ENCODE measurements at places on chromosomes 3 and 15.

- DNase-seq, result no peak
These were observed 26.5 kb downstream of the CFAP161 start for GRCh38 chr15:81160312-81161159.

DNA sequence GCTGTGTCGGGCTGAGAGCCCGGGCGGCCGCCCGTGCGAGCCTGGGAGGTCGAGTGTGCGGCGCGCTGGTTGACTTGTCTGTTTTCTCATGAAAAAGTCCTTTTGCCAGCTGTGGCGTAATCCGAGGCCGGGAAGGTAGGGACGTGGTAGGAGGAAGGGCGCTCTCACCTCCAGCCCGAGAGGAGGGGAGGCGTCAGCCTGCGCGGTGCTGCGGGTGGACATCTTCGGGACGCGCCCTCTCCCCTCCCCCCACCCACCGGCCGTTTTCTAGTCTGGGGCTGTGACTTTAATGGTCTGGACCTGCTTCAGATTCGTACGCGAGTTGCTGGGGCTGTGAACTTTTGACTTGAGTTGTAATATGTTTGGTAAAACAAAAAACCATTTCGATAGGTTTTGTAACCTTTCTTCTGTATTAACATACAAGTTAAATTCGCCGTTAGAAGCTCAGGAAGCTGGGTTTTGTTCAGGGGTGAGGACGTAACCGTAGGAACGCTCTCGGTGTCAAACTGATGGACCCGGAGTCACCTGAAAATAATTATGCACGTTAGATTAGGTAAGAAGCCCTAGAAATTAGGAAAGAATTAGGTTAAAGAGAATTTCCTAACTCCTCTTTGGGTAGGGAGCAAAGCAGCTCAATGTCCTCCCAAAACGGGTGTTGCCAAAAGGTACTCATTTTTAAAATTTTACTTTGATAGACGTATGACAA, 762 bp downstream of the NCK1 start:
- DNase-seq, result no peak

DNA sequence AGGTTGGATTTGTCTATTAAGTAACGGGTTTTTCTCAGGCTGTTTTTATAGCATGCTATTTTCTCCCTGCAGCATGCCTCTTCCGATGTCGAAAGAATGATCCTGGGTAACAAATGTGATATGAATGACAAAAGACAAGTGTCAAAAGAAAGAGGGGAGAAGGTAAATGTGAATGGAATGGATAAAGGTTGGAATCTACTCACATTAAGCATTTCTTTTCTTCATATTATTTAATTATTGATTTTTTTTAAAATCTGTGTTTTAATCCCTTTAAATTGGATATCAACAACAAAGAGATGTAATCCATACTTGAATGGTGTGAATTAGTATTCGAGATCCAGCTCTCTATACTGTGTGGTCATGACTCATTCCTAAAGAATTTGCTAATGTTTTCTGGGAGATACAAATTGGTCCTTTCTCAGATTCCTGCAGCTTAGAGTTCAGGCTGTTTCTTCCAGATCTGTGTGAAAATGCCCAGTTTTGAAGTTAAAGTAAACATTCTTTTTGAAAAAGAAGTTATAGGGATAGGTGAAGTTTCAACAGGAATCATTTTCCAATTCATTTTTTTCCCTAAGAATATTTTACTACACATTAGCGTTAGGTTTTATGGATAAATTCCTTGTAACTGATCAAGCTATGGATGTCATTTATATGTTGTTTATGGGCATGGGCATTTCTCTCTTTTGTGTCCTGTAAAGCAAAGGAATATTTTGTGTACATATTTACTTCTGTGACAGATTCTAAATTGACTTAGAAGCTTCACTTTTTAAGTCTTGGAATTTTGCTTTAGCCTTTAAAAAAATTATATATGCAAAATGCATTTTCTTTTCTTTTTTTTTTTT, 20.8 kb upstream of the APH1B start:
- DNase-seq, result no peak

- no peak for DNase-seq
These were observed 470.2 kb upstream of the ADAMTS9 start for GRCh38 chr3:65158023-65158422.

DNA sequence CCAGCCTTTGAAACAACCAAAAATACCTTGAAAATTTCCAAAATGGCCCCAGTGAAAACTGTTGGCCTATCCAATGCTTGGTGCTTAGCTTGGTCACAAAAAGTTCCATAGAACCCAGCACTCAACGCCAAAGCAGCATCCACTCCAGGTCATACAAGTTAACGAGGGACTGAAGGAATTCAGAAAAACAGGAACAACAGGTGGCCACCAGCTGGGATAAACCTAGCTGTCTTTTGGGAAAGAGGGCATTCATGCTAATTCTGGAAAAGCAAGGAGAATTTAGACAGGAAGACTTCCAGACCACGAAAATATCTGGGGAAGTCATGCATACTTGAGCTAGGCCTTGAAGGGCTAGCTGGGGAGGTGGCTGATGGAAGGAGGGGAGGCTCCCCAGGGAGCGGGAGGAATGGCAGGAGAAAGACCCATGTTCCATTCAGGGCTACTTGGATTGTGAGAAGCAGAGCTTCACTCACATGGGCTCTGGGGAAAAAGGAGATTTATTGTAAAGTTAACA, 28.6 kb downstream of the COLQ start:
- DNase-seq, result no peak

DNA sequence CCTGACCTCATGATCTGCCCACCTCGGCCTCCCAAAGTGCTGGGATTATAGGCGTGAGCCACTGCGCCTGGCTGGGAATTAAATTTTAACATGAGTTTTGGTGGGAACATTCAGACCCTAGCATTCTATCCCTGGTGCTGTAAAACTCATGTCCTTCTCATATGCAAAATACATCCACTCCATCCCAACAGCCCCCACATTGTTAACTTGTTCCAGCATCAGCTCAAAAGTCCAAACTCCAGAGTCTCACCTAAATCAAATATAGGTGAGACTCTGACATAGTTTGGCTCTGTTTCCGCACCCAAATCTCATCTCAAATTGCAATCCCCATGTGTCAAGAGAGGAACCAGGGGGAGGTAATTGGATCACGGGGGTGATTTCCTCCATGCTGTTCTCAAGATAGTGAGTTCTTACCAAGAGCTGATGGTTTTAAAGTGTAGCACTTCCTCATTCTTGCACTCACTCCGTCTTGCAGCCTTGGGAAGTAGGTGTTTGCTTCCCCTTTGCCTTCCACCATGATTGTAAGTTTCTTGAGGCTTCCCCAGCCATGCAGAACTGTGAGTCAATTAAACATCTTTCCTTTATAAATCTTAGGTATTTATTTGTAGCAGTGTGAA, 96.2 kb upstream of the PLCL2 start:
- DNase-seq, result no peak

DNA sequence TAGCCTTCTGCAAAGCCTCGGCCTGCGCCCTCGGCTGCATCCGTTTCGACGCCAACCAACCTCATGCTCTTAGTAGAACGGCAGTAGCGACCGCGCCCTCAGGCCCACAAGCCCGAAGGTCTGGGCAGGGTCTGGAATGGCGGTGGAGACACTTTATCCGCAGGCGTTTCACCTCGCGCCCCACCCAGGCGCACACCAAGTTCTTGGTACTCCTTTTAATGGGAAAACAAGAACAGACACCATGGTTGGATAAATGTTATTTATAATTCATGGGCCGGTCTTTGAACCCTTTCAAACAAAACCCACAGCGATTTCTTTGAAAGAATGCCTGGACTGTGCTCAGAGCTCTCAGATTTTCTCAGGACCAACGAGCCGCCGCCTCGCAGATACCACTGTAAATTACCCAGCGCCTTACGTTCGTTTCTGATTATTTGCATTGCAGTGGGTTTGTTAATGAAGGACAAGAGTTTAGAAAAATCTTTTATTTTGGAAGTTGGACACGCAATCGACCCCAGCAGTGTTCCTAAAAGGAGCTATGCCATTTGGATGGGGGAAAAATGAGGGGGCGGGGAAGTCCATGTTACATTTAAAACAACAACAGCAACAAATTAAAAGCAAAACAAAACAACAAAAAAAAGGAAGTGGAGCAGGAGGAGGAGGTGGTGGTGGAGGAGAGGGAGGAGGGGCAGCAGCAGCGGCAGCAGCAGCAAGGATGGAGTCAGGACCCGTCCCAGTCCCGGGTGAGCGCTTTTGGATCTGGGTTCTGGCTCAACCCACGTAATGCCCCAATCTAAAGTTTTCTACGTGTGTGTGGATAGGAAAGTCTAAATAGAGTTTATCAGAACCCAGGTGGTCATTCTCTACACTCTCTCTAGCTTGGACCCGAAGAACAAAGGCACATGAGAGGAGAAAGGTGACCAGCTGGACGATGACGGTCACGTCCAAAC, 993 bp upstream of the ISL2 start:
- DNase-seq, result no peak

- DNase-seq, result no peak
These were observed 975.3 kb upstream of the GBE1 start for GRCh38 chr3:82736696-82737277.

DNA sequence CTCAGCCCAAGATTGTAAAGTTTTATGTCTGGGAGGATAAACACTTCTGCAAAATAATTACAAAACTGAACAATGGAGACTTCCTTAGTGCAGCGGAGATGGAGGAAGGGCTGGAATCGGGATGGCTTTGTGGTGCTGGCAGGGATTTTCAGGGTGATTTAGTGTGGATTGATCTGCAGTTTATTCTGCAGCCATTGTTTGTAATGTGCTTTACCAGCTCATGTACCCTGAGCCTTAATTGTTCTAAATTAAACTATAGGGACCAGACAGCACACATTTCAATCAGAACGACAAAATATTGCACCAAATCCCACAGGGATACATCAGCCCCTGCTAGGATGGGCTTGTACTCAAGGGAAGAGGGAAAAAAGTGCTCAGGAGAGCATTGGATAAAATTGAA, 103.2 kb upstream of the ONECUT1 start:
- no peak for DNase-seq

- peak; percentile 87 for DNase-seq
These were observed at the start of gene TM2D3 for GRCh38 chr15:101652098-101652785. TM2D3 (minus strand) TSS chr15:101652381; CDS start chr15:101652361, 20 bp downstream.

Measured in dorsolateral prefrontal cortex (tissue), 122 donors.